Lower lobe of right lung (tissue), 2 donors: ENCODE measurements at places on chromosomes 5 and 9. TPM values are rescaled to one million over a fixed set of nuclear protein-coding genes. Genes with fewer than 3 reads are reported as not detected.

ETF1 gene
- total RNA-seq: 90.7 TPM

CEL gene
- 1.4 TPM for total RNA-seq

RICTOR gene
- total RNA-seq: 52.1 TPM

SLC45A2 gene
- not detected for total RNA-seq

NUTM2G gene
- not detected for total RNA-seq

TEX48 gene
- total RNA-seq: not detected

SLC34A3 gene
- total RNA-seq: not detected

TYRP1 gene
- total RNA-seq: 5.8 TPM

DNA sequence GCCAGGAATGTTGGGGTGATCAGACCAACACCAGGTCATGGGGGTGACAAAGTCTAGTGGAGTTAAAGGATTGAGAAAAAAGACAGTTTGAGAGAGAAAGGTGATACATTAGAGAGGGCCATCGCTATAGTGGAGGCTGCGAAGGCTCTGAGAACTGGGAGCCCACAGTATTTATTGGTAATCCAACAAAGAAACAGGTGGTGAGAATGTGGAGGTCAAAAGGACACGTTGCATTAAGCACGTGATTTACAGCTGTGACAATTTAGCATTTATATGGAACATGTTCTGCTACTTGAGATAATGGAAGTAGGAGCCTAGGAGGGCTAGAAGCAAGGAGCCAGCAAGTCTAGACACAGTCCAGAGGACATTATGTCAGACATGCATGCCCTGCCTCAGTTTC, 2086.5 kb upstream of the C9orf72 start:
- no peak for DNase-seq

- DNase-seq: no peak
Measured at GRCh38 chr5:54045077-54045792, 265.1 kb downstream of the ARL15 start.

DNA sequence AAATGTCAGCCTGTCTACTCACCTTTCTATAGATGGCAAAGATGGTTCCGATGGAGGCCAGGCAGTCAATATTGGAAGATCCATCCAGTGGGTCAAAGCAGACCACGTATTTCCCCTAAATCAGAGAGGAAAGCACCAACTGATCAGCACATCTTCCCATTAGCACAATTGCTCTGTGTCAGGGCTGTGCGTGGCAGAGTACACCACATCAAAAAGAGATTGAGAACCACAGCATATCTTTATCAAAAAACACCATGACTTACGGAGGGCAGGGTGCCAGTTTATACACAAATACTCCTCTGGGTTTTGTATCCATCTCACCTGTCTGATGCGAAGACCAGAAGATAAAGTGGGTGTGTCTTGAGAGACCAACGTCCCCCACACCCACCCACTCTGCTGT, 9.1 kb downstream of the FBP2 start:
- DNase-seq: no peak

DNA sequence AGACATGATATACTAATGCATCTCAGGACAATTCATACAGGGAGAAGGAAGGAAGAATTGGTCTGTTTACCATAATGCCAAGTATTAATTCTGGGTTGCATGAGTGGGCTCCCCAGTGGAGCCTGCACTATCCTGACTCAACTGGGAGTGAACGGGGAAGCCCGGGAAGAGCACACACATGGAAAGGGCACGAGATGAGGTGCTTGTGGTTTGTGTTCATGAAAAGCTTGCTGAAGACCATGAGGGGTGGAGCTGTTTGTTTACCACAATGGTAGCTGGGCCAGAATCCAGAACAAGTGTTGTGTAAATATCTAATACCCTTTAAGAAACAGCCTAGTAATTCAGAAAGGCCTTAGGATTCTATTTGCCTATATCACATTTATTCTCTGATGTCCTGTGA, 44.6 kb downstream of the POC5 start:
- no peak for DNase-seq

- no peak for DNase-seq
Measured at GRCh38 chr9:87236546-87236945, 261.1 kb upstream of the DAPK1 start.

- no peak for DNase-seq
Measured at GRCh38 chr9:69895659-69896058, 75.0 kb downstream of the CFAP95 start.

GRCh38 chr5:173885475-173886010, 2.6 kb upstream of the CPEB4 start:
- no peak for DNase-seq

- peak; percentile 55 for DNase-seq
Measured at GRCh38 chr9:133990366-133991213, 1.5 kb downstream of the VAV2 start.

GRCh38 chr5:58317009-58317408, 142.9 kb downstream of the PLK2 start:
- DNase-seq: no peak

DNA sequence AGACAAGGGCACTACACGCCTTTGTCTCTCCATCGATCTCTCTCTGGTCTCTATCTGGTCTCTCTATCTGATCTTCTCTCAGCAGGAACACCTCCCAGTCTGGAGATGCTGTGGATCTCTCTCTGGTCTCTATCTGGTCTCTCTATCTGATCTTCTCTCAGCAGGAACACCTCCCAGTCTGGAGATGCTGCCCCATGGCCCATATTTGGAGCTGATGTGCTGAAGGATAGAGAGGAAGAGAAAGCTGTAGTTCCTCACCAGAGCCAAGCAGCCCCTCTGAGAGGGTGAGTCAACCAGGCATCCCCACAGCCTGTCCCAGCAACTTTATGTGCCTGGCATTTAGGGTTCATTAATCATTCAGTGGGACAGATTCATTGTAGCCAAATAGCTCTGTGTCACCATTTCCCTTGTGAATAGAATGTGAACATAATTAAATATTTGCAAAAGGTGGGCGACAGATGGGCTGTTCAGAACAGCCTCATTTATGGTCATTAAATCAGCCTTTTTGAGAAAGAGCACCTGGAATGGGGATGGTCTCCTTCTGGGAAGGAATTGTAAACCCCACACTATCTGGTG, 189.3 kb upstream of the MAST4 start:
- DNase-seq: no peak

- no peak for DNase-seq
Measured at GRCh38 chr9:131187957-131188356, 62.6 kb downstream of the NUP214 start.

GRCh38 chr5:156191547-156191946, 135.4 kb upstream of the SGCD start:
- no peak for DNase-seq

- no peak for DNase-seq
Measured at GRCh38 chr9:129717991-129718390, 34.9 kb downstream of the PTGES start.

DNA sequence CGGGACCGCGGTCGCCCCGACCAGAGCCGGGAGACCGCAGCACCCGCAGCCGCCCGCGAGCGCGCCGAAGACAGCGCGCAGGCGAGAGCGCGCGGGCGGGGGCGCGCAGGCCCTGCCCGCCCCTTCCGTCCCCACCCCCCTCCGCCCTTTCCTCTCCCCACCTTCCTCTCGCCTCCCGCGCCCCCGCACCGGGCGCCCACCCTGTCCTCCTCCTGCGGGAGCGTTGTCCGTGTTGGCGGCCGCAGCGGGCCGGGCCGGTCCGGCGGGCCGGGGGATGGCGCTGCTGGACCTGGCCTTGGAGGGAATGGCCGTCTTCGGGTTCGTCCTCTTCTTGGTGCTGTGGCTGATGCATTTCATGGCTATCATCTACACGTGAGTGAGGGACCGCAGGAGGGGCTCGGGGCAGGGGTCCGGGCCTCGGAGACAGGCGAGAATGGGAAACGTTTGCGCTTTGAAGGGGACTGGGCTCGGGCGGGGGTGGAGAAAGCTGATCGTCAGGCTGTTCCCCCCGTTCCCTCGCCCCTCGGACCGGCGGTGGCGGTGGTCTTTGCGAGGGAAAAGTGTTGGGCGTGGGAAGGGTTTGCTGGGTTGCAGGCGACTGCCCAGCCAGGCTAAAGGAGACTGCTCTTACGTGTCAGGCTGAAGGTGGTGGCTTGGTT, 457 bp downstream of the UGCG start:
- peak; percentile 68 for DNase-seq

- DNase-seq: no peak
Measured at GRCh38 chr9:38389313-38389712, 3.2 kb upstream of the ALDH1B1 start.

DNA sequence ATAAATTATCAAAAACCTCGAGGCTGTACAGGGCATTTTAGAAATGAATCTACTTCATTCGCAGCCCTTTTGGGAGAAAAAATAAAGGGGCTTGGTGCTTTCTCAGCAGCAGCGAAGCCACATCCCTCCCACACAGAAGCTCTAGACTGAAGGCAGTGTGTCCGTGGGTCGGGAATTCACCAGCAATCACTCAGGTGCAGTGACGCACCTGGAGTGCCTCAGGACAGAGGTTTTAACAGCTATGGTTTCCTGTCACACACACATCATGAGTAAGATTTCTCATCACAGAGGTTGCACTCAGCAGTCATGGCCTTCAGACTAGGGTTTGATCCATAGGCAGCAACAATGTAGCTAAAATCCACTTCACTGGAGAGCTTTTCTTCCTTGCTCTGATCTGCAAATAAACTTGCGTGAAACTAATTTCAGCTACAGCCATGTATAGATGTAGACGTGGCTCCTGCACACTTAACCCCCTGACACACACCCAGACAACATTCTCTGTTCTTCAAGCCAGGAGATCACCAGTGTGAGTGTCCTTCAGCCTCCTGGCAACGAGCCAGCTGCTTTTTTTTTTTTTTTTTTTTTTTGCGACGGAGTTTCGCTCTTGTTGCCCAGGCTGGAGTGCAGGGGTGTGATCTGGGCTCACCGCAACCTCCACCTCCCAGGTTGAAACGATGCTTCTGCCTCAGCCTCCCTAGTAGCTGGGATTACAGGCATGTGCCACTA, 34.8 kb downstream of the DYNC2I2 start:
- no peak for DNase-seq

GRCh38 chr5:132020568-132021339, 9.3 kb upstream of the ACSL6 start:
- no peak for DNase-seq

- DNase-seq: no peak
Measured at GRCh38 chr5:95380103-95380628, 11.0 kb upstream of the FAM81B start.
